Hematopoietic multipotent progenitor cell treated with erythropoietin and hydrocortisone succinate and interleukin-3 and kit ligand, for 6 days (in vitro differentiated cells): ENCODE measurements at places on chromosomes 6 and 20.

DNA sequence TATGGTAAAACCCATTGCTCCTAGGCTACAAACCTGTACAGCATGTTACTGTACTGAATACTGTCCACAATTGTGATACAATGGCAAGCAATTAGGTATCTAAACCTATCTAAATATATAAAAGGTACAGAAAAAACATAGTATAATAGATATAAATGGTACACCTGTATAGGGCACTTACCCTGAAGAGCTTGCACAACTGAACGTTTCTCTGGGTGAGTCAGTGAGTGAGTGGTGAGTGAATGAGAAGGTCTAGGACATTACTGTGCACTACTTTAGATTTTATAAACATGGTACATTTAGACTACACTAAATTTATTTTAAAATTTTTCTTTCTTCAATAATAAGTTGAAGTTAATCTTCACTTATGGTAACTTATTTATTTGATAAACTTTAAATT, 119.9 kb upstream of the CEP85L start:
- no peak for DNase-seq

- DNase-seq: no peak
Measured at GRCh38 chr6:921400-921799, 228.5 kb upstream of the EXOC2 start.

DNA sequence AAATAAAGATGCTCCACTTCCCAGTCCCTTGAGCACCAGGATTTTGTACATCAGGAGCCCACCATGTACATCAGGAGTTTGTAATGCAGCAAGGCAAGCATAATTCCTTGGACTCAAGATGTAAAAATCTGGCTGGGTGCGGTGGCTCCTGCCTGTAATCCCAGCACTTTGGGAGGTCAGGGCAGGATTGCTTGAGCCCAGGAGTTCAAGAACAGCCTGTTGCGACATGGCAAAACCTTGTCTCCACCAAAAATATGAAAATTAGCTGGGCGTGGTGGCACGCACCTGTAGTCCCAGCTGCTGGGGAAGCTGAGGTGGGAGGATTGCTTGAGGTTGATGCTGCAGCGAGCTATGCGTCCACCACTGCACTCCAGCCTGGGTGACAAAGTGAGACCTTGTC, 16.1 kb upstream of the MAP1LC3A start:
- DNase-seq: no peak

GRCh38 chr6:142937986-142938385, 7.0 kb downstream of the HIVEP2 start:
- DNase-seq: no peak

DNA sequence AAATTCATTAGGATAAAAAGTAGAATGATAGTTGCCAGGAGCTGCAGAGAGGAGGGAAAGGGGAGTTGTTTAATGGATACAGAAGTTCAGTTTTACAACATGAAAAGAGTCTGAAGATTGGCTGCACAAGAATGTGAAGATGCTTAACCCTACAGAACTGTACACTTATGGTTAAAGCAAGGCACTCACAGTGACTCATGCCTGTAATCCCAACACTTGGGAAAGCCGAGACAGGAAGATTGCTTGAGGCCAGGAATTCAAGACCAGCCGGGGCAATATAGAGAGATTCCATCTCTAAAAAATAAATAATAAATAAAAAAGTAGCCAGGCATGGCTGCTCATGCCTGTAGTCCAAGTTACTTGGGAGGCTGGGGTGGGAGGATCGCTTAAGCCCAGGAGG, 174.0 kb downstream of the TASP1 start:
- DNase-seq: no peak

DNA sequence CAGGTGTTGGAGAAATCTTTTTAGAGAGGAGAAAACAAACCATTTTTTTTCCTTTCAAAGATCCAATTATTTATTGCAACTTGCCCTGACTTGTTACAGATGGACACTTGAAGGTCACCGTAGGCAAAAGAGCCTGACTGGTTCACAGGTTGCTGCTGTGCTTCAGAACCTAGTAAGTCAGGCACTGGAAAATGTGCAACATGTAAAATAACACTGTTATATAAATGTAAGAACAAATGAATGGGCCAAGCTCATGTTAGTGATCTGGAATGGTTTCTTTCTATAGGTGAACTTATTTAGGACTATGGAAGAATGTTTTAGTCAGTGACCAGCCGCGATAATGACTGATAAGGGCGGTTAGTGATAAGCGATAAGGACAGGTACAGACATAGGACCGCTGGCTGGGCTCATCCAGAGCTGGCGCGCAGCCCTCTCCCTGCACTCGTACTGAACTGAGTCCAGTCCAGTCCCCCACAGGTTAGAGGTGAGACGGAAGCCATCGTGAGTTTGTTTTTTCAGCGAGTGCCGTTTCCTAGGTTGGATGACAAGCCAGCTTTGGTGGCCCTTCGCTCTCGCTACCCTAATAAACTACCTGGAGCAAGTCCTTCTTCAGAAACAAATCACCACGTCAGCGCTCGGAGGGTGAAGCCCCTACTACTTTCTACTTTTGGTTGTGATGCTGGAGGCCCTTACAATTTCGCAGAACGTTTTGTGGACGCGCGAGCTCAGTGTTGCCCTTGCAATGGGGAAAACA, 94.4 kb upstream of the PRDM1 start:
- peak; percentile 26 for DNase-seq

DNA sequence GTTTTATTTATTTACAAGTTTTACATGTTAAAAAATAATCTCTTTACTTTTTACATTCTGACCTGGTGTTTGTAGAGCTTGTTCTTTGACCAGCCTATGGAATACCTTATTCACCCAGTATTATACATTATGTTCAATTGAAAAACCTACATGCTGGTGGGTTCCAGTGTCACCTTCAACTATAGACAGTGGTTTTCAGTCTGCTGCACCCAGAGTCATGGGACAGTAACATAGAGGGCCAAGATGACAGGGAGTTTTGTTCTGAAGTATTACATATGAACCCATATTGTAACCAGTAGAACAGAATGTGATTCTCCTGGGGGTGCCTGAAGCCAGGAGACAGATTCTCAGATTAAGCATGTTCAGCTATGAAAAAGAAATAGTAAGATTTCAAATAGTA, 139.5 kb upstream of the SCGN start:
- DNase-seq: no peak

GRCh38 chr20:46929902-46930301, 35.3 kb downstream of the EYA2 start:
- DNase-seq: no peak

DNA sequence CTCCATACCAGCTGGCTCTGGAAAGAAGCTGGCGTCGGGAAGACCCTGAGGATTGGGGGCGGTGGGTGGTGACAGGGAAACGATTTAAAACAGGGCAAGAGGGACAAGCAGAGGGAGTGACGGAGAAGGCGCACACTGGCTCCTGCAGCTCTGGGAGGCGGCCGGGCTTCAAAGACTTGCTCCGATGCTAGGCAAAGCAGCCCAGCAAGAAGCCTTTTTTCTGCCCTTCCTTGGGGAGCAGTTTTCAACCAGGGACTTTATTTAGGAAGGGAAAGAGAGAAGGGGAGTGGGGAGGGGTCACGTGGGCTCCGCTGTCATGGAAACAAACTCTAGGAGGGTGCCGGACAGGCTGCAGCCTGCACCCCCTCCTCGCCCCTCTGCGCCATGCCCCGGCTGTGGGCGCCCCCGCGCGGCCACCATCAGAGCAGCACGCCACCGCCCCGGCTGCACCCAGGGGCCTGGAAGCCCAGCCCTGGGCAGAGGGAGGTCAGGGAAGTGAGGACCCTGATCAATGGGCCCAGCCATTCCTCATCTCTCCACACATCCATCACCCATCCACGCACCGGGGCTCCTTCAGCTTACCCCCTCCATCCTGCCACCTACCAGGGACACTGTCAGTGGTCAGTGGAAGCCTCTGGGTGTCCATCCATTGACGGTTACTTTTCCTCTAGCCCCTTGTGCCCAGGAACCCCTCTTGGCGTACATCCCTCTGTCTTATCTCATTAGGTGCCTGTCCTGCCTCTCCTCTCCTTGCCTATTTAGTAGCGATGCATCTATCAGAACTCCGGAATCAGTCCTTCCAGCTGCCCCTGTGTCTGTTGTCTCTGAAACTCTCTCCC, 66.6 kb upstream of the CCDC167 start:
- DNase-seq: peak; percentile 46

DNA sequence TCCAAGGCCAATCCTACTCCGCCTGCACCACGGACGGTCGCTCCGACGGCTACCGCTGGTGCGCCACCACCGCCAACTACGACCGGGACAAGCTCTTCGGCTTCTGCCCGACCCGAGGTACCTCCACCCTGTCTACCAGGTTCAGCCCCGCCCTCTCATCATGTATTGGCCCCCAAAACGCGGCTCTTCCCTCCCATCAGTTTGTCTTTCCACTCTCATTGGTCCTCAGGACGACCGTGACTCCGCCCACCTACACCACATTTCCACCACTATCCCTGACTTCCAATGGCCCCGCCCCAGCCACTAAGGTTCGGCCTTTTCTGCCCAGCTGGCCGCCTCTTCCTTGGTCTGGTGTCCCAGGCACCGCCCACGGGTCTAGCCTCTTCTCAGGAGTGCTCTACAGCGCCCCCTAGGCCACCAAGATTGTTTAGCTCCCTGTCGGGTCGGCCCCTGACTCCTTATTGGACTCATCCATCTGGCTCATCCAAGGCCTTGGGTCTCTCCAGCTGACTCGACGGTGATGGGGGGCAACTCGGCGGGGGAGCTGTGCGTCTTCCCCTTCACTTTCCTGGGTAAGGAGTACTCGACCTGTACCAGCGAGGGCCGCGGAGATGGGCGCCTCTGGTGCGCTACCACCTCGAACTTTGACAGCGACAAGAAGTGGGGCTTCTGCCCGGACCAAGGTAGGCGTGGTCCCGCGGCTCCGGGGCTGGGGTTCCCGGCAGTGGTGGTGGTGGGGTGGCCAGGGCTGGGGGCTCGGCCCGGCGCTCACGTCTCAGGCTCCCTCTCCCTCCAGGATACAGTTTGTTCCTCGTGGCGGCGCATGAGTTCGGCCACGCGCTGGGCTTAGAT, 3.1 kb downstream of the MMP9 start:
- DNase-seq: peak; percentile 88

GRCh38 chr20:20366876-20367574, 879 bp upstream of the INSM1 start:
- DNase-seq: no peak

GRCh38 chr6:117440706-117441525, 15.2 kb upstream of the ROS1 start:
- no peak for DNase-seq

DNA sequence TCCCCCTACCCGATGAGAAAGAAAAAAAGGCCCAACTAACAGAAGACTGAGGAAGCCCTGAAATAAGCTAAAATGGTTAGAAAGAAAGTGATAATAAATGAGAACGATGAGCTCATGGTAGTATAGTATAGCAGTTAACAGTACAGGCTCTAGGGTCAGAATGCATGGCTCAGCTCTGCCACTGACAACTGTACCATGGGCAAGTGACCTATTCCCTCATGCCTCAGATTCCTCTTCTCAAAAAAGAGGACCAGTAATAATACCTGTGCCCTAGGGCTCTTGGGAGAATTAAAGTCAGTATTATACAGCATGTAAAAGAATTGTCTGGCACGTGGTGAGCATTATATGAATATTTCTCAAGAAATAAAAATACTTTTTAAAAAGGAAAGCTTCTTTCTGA, 19.8 kb downstream of the TRERF1 start:
- no peak for DNase-seq

DNA sequence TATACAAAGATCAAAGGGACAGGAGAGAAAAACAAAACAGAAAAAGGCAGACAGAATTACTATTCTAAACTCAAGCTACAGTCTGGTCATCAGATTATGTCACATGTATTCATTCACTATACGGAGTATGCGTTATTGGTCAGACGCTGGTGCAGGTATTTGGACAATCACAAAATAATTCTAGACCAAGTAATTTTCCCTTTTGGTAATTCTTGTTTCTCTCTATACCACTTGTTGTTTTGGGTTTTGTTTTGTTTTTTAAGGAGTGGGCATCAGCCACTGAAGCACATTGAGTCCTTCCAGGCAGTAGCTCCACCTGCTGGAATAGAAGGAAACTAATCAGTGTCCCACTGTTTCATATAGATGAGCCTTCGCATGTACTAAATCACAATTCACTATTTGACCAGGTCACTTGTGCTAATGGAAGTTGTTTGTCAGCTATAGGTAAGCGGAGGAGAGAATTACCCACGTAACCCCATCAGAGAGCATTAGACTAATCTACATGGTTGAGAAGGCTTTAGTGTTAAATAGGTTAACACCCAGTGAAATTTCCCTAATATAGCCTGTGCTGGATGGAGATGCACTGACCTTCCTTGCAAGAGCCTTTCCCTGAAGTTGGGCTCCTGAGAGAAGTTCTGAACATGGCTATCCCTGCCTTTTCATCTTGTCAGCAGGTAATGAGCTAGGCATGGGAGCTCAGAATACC, 77.9 kb downstream of the TNFAIP3 start:
- DNase-seq: peak; percentile 76

GRCh38 chr20:63186528-63187316, 29.2 kb downstream of the YTHDF1 start:
- peak; percentile 40 for DNase-seq

GRCh38 chr20:34069341-34070078, 42.5 kb downstream of the EIF2S2 start:
- DNase-seq: peak; percentile 84

GRCh38 chr6:17580518-17581048, 19.5 kb upstream of the FAM8A1 start:
- DNase-seq: peak; percentile 61

DNA sequence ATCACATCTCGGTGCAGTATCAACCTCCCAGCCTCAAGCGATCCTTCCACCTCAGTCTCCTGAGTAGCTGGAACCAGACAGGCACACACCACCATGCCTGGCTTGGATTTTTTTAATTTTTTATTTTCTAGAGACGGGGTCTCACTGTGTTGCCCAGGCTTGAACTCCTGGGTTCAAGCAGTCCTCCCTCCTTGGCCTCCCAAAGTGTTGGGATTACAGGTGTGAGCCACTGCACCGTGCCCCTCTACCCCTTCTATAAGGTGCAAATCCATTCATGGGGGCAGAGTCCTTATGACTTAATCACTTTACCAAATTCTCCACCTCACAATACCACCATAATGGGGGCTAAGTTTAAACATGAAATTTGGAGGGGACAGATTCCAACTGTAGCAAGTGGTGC, 37.7 kb downstream of the TMEM181 start:
- no peak for DNase-seq

GRCh38 chr6:49327571-49327970, 135.5 kb downstream of the MMUT start:
- DNase-seq: no peak

GRCh38 chr20:37365760-37366638, 20.1 kb downstream of the SRC start:
- DNase-seq: peak; percentile 60

DNA sequence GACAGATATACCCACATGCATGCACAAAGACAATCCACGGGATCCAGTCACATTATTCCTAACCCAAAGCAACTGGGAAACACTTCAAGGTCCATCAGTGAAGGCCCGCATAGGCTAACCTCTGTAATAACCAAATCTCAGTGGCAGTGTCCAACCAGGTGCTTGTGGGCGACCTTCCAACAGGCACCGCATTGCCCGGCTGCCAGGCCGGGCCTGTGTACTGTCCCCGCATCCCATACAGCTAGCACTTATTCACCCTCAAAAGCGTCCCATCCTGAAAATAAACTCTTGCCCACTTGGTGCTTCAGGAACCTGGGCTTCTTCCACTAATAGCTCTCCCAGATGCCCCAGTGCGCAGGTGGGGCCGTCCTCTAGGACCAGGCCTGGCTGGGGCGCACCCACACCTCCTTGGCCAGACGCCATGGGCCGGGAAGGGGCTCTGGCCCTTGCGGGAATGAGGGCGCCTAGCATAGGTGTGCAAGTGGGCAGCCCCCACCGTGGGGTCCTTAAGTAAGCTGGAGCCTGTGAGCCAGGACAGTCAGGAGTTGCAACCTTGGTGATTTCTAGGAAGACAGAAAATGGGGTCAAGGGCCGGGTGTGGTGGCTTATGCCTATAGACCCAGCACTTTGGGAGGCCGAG, 1.1 kb upstream of the ENTPD6 start:
- no peak for DNase-seq

- DNase-seq: no peak
Measured at GRCh38 chr6:130111031-130111430, 92.7 kb downstream of the L3MBTL3 start.
